ENCODE measurements at places on chromosomes 7 and 10.

GRCh38 chr10:98323221-98324164 is 55.5 kb upstream of the LOXL4 start:
- DNase-seq: peak; percentile 93

GRCh38 chr7:86785641-86786040 is 141.9 kb downstream of the GRM3 start:
- no peak for DNase-seq

DNA sequence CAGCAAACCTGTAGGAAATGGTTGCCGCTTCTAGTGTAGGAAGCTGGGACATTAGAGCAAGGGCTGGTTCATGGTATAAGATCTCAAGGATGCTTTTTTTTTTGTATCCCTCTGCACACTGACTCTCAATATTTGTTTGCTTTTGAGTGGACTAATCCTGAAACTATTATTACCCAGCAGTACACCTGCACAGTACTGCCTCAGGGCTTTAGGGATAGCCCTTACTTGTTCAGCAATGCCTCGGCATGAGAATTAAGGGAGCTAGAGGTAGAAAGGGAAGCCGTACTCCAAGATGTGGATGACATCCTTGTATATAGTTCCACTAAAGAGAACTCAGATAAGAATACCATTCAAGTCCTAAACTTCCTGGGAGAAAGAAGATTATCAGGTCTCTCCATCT is 70.5 kb downstream of the COPG2 start:
- no peak for DNase-seq

DNA sequence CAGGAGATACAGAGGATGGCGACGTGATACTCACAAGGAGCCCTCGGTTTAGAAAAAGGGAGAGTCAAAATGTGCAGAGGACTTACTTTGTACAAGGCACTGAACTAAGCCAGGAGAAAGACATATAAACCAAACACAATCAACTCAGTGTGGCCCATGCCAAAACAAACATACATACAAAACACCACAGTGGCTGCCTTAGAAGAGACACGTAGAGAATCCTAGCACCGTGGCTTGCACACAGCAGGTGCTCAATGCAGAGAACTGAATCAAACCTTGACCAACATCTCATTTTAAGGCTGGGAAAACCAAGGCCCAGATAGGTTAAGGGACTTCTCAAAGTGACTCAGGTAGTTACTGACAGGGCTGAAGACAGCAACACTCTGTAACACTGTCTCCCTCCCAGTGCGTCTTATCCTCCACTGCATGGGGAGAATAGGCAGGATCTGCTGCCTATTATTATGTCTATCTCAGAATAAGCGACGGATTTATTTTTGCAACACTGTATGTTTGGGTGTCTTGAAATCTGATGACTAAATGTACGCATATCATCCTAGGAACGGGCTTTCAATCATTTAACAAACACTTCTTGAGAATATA is 11.0 kb downstream of the SORBS1 start:
- DNase-seq: no peak

- DNase-seq: no peak
Measured at GRCh38 chr7:128360359-128360678, 1.2 kb downstream of the PRRT4 start.

DNA sequence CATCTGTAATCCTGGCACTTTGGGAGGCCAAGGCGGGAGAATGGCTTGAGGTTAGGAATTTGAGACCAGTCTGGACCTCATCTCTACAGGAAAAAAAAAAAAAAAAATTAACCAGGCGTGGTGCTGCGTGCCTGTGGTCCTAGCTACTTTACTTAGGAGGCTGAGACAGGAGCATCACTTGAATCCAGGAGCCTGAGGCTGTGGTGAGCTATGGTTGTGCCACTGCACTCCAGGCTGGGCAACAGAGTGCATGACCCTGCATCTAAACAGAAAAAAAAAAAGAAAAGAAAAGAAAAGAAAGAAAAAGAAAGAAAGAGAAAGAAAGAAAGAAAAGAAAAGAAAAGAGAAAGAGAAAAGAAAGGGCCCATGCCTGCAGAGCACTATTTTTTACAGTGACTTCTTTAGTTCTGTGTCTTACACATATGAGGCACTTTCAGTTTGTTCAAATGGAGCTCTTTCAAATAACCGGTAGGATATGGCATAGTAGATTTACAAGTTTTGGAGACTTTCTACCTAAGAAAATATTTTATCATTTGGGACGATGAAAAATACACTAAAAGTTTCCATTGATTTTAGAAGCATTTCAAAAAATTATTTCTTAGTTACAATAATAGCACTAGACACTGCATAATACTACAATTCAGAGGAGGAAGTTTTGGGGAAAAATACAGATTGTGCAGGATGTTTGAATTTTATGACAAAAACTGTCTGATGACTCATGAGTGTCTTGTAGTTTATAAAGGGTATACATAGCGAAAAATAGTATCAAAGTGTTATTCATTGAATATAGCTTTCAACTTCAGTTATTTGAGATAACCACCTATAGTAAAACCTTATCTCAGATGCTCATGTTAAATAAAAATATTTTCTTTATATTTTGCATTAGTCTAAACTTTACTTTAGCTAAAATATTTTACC is 75.9 kb downstream of the MDFIC start:
- no peak for DNase-seq

DNA sequence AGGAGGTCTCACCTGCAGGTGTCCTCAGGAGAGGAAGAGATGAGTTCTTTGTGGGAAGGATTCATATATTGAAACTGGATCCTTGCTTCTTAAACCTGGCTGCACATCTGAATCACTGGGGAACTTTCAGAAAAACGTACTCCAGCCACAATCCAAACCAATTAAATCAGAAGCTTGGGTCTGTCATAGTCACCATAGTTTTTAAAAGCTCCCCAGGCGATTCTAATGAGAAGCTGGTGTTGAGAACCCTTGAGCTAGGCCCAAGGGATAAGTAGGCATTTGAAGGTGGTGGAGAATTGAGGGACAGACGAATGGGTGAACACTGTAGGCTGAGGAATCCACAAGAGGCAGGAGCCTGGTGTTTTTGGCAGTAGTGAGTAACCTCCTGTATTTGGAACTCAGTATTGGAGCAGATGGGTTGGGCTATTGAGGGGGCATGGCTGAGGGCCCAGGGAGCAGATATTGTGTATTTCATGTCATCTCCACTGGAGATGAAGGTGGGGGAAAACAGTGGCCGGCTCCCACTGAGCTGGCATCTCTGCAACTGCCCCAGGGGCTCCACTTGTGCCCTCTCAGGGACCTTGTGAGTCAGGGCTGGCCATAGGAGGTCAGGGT is 14.5 kb downstream of the ADCYAP1R1 start:
- DNase-seq: no peak

GRCh38 chr7:74061840-74062539 is 21.6 kb upstream of the LIMK1 start:
- DNase-seq: peak; percentile 96

DNA sequence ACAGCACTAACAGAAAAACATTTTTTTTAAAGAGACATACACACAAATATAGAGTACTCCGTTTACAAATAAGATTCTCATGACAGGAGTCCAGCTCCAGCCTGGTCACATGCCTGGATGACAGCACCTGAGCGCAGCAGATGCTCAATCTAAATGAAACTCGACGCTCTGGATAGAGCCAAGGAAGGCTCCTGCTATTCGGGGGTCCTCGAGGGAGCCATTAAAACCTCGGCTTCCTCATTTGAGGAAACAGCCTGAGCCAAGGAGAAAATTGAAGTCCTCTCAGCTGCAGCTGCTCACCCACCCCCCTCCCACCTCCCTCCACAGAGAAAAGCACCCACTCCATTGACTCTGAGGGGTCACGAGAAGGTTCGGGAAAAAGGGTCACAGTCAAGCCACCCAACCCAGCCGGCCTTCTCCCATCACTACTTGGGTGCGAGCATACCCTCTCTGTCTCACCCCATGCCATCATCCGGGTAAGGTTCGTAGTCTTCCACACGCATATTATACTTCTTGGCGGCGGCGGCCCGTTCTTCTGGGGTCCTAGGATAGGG is 673 bp downstream of the NDUFB8 start:
- no peak for DNase-seq

DNA sequence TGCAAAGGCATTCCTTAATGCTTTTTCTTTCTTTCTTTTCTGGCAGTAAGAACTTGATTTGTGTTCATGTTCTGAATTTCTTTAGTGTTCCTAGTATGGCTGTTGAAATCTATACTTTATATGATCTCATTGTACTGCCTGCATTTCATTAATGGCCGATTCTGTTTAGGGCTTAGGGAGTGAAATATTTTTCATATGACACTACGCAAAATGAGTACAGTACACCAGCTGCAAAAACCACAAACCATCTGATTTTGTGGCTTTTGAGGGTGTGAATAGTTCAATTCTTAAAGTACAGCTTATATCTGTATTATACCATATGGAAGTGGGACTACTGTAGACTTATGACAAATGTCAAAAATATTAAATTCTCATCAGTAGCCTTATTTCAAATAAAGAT is 69.1 kb upstream of the FOXP2 start:
- peak; percentile 6 for DNase-seq

DNA sequence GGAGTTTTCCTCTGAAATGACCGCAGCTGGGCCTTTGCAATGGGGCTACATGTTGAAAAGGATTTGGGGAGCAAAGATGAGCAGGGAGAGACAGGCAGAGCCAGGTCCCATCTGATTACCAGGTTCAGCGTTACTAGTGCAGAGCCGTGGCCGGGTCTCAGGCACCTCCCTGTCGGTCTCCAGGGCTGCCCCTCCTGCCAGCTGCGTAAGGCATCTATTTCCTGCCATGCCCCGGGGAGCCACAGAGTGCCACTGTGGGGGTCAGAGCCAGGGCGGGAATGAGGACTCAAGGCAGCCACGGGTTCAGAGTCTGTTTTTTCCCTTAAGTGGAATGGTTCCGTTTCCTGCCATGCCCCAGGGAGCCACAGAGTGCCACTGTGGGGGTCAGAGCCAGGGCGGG is 382.6 kb upstream of the SHH start:
- no peak for DNase-seq

GRCh38 chr7:106102387-106102966 is 9.6 kb downstream of the SYPL1 start:
- no peak for DNase-seq

GRCh38 chr10:5076615-5077014 is 17.6 kb upstream of the AKR1C3 start:
- DNase-seq: peak; percentile 9

DNA sequence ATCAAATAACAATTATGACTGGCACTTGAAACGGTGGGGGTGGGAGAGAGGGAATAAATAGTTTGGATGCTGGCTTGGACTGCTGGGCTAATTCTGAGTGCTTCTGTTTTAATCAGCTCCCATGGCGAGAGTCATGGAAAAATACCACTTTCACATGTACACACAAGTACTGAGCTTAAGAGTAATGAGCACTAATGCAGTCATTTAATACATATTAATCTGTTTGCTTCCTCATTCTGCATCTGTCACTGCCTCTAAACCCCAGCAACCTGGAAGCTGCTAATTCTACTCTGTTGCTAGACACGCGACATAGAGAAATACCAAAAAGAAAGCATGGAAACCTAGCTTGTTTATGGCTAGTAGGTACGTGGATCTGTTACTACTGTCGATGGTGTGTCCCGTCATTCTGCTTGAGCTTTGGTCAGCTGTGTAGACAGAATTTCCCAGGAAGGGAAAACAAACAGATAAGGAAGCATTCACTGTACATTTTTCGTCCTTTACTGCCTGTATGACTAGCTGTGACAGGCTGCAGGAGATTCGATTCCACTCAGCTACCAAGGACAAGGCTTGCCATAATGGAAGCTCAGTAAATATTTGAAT is 238.8 kb downstream of the BAMBI start:
- DNase-seq: no peak

DNA sequence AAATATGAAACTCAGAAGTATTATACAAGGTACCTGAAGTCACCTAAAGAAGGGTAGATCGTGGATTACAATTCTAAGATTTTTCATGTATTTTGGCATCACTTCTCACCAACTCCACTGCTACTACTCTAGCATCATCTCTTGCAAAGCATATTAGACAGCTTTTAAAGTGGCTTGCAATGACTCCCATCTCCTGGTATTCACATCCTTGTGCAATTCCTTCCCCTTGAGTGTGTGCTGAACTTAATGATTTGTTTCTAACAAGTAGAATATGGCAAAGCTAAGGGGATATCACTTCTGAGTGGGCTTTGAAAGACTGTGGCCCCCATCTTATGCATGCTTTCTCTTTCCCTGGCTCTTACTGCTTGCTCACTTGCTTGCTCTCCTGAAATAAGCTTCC is 280.2 kb downstream of the SNX13 start:
- DNase-seq: peak; percentile 85

DNA sequence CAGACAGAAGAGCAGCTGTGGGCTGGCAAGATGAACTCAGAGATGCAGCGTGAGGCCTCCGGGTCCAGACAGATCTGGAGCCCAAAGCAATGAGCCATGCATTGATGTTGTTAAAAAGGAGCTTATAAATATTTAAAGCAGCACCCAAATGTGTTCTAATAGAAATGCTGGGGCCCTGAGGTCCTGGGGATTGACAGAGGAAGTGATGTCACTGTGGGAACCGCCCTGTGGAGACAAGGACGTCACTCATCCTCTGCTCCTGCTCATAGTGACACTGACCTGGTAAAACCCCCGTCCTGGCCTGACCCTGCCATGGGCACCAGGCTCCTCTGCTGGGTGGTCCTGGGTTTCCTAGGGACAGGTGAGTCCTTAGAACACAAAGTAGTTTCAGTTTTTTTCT is 197.0 kb upstream of the PRSS58 start:
- DNase-seq: no peak

GRCh38 chr10:84401854-84402611 is 73.6 kb downstream of the CCSER2 start:
- DNase-seq: no peak

DNA sequence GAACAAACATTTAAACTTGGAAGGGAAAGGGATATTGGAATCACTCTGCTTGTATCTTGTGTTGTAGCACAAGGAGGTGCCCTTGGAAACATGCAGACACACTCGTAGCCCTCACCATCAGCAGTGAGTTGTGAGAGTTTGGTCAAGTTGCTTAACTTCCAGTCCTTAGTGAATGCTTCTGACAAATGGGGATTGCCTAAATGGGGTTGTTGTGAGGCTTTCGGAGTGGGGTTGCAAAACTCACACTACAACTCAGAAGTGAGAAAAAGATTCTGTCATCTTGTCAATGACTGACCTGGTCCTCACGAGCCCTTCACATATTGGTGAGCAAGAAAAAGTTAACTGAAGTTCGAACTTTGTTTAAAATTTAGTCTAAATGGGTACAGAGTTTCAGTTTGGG is 29.0 kb upstream of the GSDME start:
- DNase-seq: peak; percentile 9

GRCh38 chr7:131284702-131285419 is 42.8 kb upstream of the MKLN1 start:
- peak; percentile 24 for DNase-seq

DNA sequence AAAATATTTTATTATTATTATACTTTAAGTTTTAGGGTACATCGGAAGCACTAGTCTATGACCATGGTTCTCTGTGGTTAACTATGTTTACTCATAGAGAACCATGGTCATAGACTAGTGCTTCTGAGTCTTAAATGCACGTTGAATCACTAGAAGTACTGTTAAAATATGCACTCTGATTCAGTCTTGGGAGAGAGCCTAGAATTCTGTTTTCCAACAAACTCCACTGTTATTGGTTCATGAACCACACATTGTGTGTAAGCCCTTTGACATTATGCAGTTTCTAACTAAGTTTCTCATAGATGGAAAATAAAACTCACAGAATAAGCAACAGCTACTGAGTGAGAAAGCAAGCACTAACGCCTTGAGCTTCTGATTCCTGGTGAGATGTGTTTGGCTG is 1120.6 kb downstream of the SORCS1 start:
- DNase-seq: peak; percentile 7

GRCh38 chr7:28068811-28069216 is 111.8 kb downstream of the JAZF1 start:
- peak; percentile 64 for DNase-seq

- DNase-seq: no peak
Measured at GRCh38 chr7:78406531-78406930, 608.0 kb downstream of the PHTF2 start.

All from cardiac fibroblast (primary cell).